ENCODE measurements at places on chromosomes 6 and 20.
A peak's percentile ranks its signal among the peaks of the same experiment; 100 is the strongest.

DNA sequence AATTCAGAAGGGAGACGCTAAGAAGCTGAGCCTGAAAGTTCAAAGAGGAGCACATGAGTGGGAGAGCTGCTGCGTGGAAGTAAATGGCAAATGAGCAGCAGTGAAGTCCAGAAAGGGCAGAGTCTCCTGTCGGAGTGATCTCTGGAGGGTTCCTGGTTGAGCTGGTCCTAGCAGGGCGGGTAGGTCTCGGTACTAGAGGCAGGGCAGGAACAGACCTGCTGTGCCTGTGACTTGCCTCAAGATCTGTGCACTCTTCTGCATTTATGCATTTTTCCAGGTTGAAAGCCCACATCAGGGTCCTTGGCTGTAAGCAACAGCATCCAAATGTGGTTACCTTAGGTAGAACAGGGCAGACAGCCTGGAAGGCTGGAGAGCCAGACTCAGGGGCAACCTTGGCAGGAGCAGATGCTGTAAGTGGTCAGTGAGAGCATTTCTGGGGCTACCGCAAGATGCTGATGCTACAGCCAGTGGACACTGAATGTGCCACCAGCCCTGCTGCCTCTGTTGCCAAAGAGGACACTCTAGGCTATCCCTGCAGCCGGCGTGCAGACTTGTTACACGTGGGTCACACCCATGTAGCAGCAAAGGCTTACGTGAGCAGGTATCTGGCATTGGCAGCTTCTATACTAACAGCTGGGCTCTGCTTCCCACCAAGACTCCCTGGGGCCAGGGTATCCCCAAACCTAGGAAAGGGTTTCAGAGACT, 8.4 kb downstream of the DUSP22 start:
- DNase-seq, result no peak

GRCh38 chr20:38805502-38805957, at the start of gene PPP1R16B:
Gene PPP1R16B (plus strand): TSS chr20:38805697. CDS start chr20:38835926, 30,229 bp downstream.
- DNase-seq, result peak; percentile 59

GRCh38 chr20:21702553-21703470, 2.7 kb upstream of the PAX1 start:
- DNase-seq, result no peak

DNA sequence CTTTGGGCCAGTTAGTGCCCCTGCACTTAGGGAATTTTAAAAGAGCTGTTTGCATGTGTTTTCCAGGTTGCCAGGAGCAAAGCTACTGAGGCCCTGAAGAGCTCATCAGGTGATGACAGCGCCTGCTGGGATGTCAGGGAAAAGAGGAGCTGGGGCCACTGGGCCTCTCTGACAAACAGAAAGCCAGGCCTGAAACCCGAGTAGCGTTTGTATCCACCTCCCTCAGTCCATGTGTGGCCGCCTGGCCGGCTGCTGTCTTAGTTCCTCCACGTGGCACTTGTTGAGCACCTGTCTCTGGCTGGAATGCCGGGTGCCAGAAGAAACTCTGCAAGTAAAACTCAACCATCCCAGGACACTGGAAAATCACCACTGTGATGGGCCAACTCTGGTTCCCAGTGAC, 601.2 kb downstream of the CDH26 start:
- DNase-seq, result no peak

- no peak for DNase-seq
Measured at GRCh38 chr6:41042226-41043055, at the start of gene TSPO2. Gene TSPO2 (plus strand): TSS chr6:41042467. CDS start chr6:41042986, 519 bp downstream.

- no peak for DNase-seq
Measured at GRCh38 chr6:154143753-154144152, 104.7 kb downstream of the OPRM1 start.

- DNase-seq, result no peak
Measured at GRCh38 chr6:77159730-77160129, 303.6 kb downstream of the HTR1B start.

DNA sequence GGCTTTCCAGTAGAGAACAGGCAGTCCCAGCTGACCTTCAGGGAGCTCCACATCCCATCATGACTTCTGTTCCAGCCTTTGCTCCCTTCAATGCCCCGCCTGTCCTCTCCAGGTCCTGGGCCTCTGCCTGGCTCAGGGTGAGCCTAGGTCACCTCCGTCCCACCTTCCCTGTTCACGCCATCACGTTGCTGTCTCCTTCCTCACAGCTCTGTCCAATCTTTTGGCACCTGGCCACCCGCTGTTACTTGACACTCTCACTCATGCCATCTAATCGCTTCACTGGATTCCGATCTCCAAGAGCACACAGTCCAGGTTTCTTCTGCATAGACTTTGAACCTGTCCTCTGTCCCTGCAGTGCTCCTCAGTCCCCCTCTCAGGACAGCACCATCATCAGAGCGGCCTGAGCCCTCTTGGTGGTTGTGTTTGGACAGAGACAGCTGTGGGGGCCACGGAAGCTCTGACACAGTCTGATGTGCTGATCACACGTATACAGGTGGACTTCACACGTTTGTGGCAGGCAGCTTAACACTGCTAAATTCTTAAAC, 34.7 kb upstream of the TIAM2 start:
- DNase-seq, result no peak

GRCh38 chr6:133595111-133595761, 293.7 kb upstream of the TCF21 start:
- no peak for DNase-seq

- DNase-seq, result no peak
Measured at GRCh38 chr6:169341706-169342105, 88.1 kb upstream of the THBS2 start.

- DNase-seq, result no peak
Measured at GRCh38 chr20:33465481-33466302, 22.1 kb upstream of the SNTA1 start.

DNA sequence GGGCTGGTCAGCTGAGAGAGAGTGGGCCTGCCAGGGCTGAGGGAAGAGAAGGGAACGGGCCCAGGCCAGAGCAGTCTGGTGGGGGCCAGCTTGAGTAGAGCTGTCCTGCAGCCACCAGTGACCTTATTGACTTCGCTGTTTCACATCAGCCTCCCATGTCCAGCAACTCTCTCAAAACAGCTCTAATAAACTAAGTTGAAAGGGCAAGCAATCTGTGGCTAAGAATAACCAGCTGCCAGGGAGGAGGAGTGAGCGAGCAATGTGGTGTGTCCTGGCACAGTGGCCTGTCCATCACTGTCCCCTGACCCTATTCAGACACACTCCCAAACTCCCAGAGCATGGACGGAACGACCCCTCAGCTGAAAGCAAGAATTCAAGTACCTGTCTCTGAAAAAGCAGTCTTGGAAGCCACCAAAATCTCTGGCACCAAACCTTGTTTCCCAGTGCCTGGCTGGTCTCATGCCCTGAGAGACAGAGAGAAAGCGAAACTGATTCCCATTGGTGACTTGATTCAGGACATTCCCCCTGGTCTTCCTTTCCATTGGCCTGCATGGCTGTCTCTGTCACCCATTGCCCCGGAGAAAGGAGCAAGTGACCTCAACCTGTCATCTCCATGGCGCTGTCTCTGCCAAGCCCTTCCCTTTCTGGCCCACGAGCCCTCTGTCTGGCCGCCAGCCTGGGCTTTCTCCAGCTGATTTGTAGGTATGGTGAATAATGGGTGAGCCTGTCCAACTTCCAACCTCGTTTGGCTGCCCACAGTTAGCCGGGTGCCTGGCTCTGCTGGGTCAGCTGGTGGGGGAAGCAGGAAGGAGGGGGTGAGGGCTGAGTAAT, at the start of gene DDO:
Gene DDO, minus strand, starts transcription at position 490 of the 831 bp plus-strand sequence. CDS start 2,113 bp downstream, outside the sequence.
- DNase-seq, result no peak

DNA sequence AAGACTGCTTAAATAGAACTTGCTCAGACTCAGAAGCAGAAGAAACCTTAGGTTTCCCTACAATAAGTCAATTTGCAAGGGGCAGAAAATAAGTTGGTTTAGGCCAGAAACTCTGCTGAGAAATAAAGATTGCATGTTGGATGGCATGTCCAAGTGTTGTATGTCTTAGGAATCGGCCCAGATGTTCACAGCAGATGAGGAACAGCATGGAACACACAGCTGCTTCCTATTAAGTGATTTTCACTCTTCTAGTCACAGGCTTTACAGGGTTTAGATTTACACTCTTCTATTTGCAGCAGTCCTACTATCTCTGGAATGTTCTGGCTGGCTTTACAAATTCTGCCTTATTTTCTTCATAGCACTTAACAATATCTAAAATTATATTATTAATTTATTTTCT, 3.2 kb downstream of the ZKSCAN4 start:
- no peak for DNase-seq

GRCh38 chr6:130831607-130832006, 4.4 kb downstream of the SMLR1 start:
- DNase-seq, result no peak

DNA sequence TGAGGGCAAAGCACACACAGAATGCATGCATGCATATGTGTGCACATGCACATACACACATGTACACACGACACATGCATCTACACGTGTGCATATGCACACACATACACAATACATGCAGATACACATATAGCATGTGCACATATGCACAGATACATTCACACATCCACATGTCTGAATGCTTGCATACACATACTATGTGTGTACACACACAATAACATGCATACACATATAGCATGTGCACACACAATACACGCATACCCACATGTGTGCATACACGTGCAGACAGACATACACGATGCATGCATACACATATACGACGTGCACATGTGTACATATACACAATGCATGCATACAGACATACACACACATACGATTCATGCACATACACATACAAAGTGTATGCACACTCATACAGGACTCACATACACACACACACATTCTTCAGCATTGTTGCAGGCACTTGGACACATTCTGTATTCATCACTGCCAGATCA, 24.2 kb upstream of the IRF4 start:
- DNase-seq, result no peak

DNA sequence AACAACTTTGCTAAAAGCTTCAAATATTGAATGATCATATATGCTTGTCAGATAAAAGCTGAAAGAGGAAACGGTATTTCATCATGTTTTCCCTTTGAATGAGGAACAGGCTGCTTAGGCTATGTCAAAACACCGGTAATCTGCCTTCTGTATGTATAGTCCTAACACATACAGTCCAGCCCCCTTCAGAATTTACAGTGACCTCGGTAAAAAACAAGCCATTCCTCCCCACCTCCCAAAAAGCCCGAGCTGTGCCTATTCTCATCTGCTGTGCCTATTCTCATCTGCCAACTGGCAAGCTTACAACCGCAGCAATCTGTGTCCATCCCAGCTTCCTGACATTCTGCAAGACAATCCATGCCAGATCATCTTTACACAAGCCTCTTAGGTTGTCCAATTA, 26.8 kb upstream of the UBE2J1 start:
- DNase-seq, result no peak

- DNase-seq, result peak; percentile 7
Measured at GRCh38 chr20:3889489-3890397, 556 bp downstream of the PANK2 start.

GRCh38 chr6:98041921-98042320, 758.9 kb upstream of the MMS22L start:
- no peak for DNase-seq

DNA sequence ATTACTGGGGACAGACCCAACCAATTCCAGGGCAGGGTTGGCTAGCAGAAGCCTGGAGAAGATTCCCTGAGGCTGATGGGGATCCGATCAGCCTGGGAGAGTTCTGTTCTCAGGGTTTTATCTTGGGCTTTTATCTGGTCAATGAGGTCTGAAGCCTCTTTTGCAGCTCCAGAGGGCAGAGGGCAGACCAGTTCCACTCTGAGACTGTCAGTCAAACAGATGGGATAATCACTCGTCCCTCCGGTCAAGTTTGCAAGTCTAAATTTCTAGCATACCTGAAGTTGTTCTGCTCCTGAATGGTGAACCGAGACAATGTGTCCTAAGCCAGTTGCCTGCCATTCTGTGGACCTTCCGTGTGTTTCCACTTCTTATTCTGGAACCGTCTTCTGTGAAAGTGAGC, 3.0 kb upstream of the MAS1 start:
- no peak for DNase-seq

DNA sequence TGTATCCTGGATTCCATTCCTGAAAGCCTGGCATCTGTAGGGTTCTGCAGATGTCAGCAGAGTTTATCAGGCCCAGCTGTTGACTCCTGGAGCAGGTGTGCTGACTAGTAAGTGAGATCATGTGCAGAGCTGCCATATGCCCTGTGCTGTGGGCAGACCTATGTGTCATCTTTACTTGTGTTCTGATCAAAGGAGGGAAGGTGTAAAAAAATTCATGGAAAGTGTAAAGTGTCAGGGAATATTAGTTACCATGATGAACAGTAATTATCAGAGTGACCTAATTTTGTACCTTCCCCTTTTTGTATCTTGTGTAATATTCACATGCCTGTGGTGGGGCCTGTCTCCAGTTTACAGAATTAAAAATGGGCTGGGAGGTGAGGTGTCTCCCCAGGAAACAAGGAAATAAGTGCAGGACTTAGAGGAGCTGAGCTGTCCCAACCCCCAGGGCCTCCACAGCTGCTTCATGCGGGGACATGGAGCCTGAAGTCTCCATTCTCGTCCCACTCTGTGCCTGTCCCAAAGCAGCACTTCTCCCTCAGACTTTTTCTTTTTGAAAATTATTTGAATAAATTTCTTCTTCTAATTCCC, 148.2 kb upstream of the GGTLC1 start:
- DNase-seq, result no peak

DNA sequence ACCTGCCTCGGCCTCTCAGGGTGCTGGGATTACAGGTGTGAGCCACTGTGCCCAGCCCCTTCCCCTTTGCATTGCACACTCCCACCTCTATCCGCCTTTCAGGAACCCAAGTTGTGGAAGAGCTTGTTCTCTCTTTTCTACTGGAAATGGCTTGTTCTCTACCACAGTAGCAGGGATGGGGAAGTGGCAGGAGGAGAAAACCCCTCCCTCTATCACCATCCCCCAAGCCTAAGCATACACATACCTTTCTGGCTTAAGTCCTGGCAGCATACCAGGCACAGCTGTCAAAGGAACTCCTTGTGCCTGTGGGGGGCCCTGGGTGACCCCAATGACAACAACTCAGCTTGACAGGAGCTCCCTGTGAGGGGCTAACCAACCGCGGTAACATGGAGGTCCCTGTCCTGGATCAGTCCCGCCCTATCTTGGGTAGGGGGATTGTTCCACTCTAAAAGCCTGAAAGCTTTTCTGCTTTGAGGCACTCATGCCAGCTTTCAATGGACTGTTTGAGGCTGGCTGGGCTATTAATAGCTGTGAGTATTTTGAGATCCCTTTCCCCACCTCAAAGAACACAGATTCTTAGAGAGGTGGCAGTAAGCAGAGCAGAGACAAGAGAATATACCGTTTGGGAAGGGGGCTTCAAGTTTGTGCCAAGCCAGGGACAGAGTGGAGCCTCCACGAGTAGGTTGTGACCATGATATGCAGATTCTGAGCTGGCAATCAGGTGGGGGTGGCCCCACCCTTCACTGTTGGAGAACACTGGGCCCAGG, 2.3 kb downstream of the KLHDC3 start:
- DNase-seq, result no peak

- no peak for DNase-seq
Measured at GRCh38 chr6:43984442-43985321, 142.6 kb downstream of the MRPL14 start.

- no peak for DNase-seq
Measured at GRCh38 chr6:93621442-93621841, 202.1 kb upstream of the EPHA7 start.

GRCh38 chr6:7615611-7616383, 25.8 kb downstream of the SNRNP48 start:
- no peak for DNase-seq

GRCh38 chr6:154242617-154243357, 113.8 kb downstream of the IPCEF1 start:
- DNase-seq, result no peak

Measured in stimulated activated CD8-positive, alpha-beta memory T cell treated with anti-CD3 and anti-CD28 coated beads, Interleukin-15, amount 100 ng/mL, for 1 hour (primary cell).